SK-N-DZ (cell line): ENCODE measurements at places on chromosomes 6 and 20.

- no peak for DNase-seq
Measured at GRCh38 chr6:38180586-38180985, 361.1 kb downstream of the ZFAND3 start.

DNA sequence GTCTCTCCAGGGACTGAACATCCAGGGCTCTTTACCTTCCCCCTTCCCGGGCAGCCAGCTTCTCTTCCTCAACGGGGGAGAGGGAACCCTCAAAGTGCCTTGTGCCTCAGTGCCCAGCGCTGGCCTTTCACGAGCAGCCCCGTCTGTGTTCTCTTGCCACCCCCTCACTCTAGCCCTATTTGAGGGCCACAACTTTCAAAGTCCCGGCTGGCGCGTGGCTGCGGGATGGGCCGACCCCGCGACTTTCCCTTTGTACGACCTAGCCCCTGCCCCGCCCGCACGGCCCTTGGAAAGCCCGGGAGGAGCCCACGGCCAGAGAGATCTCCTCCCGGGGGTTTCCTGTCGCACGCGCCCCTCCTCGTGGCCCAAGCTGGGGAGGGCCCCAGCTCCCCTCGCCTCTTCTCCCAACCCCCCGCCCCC lies 559 bp downstream of the SCRT2 start:
- no peak for DNase-seq

DNA sequence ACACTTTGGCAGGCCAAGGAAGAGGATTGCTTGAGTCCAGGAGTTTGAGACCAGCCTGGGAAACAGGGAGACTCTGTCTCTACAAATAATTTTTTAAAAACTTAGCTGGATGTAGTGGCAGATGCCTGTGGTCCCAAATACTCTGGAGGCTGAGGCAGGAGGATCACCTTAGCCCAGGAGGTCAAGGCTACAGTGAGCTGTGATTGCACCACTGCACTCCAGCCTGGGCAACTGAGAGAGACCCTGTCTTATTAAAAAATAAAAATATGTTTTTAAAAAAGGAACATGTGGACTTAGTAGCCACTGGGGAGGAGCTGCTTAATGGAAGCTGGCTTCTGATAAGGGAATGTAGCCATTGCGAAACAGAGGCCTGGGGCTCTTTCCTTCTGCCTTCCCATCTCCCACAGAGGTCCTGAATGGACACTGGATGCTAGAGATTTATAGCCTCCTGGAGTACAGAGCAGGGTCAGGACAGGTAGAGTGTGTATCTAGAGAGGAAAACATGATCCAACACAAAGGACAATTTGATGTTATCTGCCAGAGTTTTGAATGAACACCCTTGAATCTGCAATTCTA lies 21.7 kb upstream of the GMNN start:
- no peak for DNase-seq

- no peak for DNase-seq
Measured at GRCh38 chr20:40810332-40811000, 121.4 kb upstream of the MAFB start.

DNA sequence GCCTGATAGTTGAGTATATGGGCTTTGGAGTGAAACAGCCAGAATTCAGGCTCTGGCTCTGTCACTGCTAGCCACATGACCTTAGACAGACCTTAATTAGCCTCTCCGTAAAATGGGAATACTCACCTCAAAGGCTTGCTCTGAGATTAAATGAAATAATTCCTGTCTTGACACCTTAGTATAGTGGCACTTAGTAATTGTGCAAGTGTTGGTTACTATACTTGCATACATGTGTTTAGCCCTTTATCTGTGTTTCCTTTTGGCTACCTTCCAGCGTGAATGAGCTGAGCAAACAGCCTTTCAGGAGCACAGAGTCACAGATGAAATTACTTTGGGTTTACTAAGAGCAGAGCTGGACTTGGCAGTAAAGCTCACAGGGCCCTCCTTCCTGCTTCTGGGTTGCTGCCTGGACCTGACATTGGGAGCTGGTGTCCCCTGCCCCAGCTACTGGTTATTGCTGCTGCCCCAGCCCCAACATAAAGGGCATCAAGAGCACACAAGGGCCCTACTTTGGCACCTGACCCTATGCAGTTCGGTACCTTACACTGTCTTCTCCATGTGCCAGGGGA lies 32.8 kb downstream of the CD164 start:
- no peak for DNase-seq

DNA sequence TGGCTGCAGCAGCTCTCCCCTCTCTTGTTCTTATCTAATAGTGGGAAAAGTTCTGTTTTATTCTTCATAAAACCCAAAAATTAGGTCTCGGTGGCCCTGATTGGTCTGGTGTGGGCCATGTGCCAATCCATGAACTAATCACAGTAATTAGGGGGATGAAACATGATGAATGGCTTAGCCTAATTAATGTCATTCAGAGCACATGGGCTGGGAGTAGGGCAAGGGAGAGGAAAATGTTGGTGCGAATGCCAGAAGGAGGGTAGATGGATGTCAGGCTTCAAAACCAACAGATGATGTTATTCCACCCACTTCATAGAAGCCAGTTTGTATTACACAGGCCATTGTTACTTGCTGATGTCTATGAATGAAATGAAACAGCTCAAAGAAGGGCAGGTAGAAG lies 46.5 kb downstream of the PLEKHG1 start:
- no peak for DNase-seq

GRCh38 chr20:6492271-6493055 lies 275.0 kb upstream of the BMP2 start:
- no peak for DNase-seq

GRCh38 chr6:64717281-64717680 lies 989.7 kb downstream of the EYS start:
- no peak for DNase-seq

DNA sequence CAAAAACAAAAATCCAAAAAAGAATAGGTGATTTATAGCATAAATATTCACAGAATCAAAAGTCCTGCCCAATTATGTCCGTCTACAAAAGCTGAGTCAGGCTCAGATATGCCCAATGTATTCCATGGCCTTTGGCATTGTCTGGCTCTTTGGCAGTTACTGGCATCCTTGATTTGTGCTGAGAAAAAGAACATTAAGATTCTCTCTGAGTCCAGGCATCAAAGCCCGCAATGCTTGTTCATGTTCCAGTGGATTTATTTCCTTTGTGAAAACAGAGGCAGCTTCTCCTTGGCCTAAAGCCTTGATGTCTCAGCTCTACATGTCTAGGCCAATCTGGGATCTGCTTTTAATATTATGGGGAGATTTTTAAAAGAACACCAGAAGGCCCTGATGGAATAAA lies 76.1 kb upstream of the SLC4A11 start:
- no peak for DNase-seq

- DNase-seq = no peak
Measured at GRCh38 chr6:132060591-132060990, 109.4 kb upstream of the CCN2 start.

GRCh38 chr6:90233994-90234393 lies 62.6 kb downstream of the BACH2 start:
- peak; percentile 37 for DNase-seq

GRCh38 chr20:46683668-46683938 lies 5.6 kb downstream of the TP53RK start:
- DNase-seq = no peak

- no peak for DNase-seq
Measured at GRCh38 chr6:158411998-158412397, 99.7 kb downstream of the TULP4 start.

DNA sequence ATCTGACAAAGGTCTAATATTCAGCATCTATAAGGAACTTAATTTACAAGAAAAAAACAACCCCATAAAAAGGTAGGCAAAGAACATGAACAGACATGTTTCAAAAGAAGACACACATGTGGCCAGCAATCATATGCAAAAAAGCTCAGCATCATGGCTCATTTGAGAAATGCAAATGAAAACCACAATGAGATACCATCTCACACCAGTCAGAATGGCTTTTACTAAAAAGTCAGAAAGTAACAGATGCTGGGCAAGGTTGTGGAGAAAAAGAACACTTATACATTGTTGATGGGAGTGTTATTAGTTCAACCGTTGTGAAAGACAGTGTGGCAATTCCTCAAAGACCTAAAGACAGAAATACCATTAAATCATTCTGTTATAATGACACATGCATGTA lies 289.9 kb upstream of the MMS22L start:
- no peak for DNase-seq

GRCh38 chr6:23305325-23305943 lies 736.1 kb downstream of the HDGFL1 start:
- DNase-seq = no peak

DNA sequence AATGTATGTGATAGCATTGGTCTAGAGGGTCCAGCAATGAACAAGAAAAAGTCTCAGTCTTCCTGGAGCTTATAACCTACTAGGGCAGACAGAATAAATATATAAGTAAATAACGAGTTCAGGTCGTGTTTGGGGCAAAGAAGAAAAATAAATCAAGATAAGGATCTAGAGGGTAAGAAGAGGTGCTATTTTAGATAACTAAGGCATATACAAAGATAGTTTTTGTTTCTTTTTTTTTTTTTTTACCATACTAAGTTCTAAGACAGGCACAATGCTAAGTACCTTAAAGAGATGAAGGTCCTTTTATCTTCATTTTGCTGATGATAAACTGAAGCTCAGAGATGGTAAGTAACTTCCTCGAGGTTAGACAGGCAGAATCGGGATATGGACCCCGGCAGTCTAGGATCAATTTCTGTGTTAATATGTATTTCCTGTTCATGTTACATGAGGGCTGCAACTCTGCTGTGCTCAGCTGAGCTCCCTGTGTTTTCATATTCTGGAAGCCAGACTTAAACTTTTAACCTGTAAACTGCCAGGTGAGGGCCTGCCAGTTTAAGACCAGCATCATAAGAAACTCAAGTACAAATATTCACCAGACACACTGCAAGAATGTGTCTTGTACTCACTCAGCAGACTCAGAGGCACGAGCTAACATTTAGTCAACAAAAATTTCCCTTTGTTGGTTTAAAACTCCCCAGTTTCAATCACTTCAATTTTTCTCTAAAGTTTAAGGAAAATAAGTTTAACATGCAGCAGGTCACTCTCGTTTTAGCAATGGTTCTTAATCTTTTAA lies 23.3 kb downstream of the SESN1 start:
- DNase-seq = no peak

DNA sequence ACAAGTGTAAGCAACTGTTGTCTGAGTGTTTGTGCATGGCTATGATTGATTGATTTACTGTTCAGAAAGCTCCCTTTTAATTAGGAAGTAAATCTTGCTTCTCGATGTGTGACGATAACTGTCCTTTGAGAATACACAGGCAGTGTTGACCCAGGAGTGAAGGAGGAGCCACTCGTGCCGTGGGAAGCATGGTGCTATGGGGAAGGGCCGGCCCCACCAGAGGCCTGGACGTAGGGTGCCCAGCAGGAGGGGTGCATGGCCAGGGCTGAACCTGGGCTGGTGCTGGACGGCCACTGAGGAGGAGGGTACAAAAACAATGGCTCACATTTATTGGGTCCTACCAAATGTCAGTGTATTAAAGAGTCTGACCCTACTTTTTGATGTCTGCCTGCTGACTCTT lies 60.7 kb downstream of the ANKRD60 start:
- DNase-seq = no peak

- peak; percentile 47 for DNase-seq
Measured at GRCh38 chr6:107154131-107154800, 39.0 kb upstream of the BEND3 start.

GRCh38 chr6:77446249-77446648 lies 17.0 kb downstream of the HTR1B start:
- no peak for DNase-seq

GRCh38 chr6:52647199-52647598 lies 23.7 kb upstream of the TMEM14A start:
- no peak for DNase-seq

DNA sequence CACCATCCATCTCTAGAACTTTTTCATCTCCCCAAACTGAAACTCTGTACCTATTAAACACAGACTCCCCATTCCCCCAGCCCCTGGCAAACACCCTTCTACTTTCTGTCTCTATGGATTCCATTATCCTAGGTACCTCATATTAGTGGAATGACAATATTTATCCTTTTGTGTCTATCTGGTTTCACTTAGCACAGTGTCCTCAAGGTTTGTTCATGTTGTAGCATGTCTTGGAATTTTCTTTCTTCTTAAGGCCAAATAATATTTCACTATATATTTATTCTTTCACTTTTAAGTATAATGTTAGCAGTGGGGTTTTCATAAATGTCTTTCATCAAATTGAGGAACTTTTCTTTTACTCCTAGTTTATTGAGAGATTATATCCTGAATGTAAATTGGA lies 56.8 kb upstream of the DSP start:
- DNase-seq = no peak

DNA sequence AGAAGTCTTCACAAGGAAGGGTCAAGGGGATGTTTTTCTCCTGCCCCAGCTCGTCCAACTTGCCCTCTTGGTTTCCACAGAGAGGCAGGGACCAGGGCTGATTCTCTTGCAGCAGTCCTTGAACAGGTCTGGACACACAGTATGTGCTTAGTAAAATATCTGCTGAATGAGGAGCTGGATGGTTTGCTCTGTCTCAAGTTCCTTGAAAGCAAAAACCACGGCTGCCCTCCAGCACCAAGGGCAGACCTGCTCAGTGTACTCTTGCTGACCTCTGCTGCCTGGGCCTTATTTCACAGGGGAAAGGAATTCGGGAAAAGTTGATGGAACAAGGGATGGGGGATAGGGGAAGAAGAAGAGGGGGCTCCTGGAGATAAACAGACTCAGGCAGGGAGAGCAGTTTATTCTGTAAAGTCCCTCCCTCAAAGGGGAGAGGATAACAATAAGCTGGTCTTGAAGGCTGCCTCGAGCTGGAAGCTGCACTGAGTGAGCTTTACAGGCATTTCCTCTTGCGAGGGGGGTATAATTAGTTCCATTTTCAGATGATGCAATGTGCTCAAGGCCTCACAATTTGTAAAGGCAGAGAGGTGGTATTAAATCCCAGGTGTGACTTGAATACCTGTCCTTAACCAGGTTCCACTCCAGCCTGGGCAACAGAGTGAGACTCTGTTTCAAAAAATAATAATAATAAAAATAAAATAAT lies 10.3 kb downstream of the KCNK5 start:
- DNase-seq = no peak

GRCh38 chr6:107185391-107185970 lies 70.2 kb upstream of the BEND3 start:
- DNase-seq = peak; percentile 66

- DNase-seq = no peak
Measured at GRCh38 chr6:3370361-3371221, 86.3 kb downstream of the SLC22A23 start.

GRCh38 chr6:121302882-121303281 lies 31.4 kb downstream of the TBC1D32 start:
- no peak for DNase-seq

GRCh38 chr6:23218751-23219150 lies 649.4 kb downstream of the HDGFL1 start:
- DNase-seq = peak; percentile 98

GRCh38 chr6:15023448-15023847 lies 222.4 kb upstream of the JARID2 start:
- DNase-seq = no peak
